B cell (primary cell): ENCODE measurements at places on chromosomes 2 and 18. TPM values are rescaled to one million over a fixed set of nuclear protein-coding genes. Genes with fewer than 3 reads are reported as not detected.

Gene MAP3K19
- total RNA-seq, result not detected in 2 replicates

Gene NEURL3
- total RNA-seq, result not detected in 2 replicates

Gene INPP5D
- 444 and 466 TPM in 2 replicates for total RNA-seq

Gene UCN
- total RNA-seq, result 2.7 and 3.6 TPM in 2 replicates

Gene C1QL2
- not detected in 2 replicates for total RNA-seq

Gene DPP10
- not detected in 2 replicates for total RNA-seq

Gene CD28
- total RNA-seq, result 0.10 and 0.37 TPM in 2 replicates

Gene UBR3
- 54.6 and 58.1 TPM in 2 replicates for total RNA-seq

Gene MPP4
- not detected in 2 replicates for total RNA-seq

Gene TEKT4
- not detected in 2 replicates for total RNA-seq

Gene CROCC2
- total RNA-seq, result not detected in 2 replicates

Gene SKOR2
- total RNA-seq, result not detected in 2 replicates

Gene ALPI
- not detected in 2 replicates for total RNA-seq

Gene TUBA3E
- total RNA-seq, result not detected in 2 replicates

Gene SFXN5
- total RNA-seq, result 16.9 and 17.8 TPM in 2 replicates

Gene DSG4
- total RNA-seq, result not detected in 2 replicates

Gene CNDP1
- total RNA-seq, result 0.51 and 0.57 TPM in 2 replicates

Gene NPHP1
- total RNA-seq, result 1.6 and 2.4 TPM in 2 replicates

Gene ALK
- not detected in 2 replicates for total RNA-seq

Gene CACNB4
- total RNA-seq, result 1.1 and 1.4 TPM in 2 replicates

Gene MC5R
- not detected in 2 replicates for total RNA-seq

Gene MALL
- not detected in 2 replicates for total RNA-seq

Gene GREB1L
- total RNA-seq, result not detected in 2 replicates

Gene TEX44
- not detected in 2 replicates for total RNA-seq

Gene REG1A
- total RNA-seq, result not detected in 2 replicates

Gene CDH7
- total RNA-seq, result not detected in 2 replicates

Gene PLEK
- 39.9 and 41.5 TPM in 2 replicates for total RNA-seq

Gene CAVIN2
- total RNA-seq, result not detected in 2 replicates

Gene TFCP2L1
- total RNA-seq, result 0.05 TPM in 1 of 2 replicates, not detected in the other

Gene CHN1
- total RNA-seq, result 0.95 and 1.4 TPM in 2 replicates

Gene RBM43
- total RNA-seq, result 8.4 and 9.0 TPM in 2 replicates

Gene ST6GAL2
- not detected in 2 replicates for total RNA-seq

Gene POMC
- total RNA-seq, result 3.4 and 4.3 TPM in 2 replicates

Gene LYPD6B
- 1.2 and 1.5 TPM in 2 replicates for total RNA-seq

Gene CIB4
- total RNA-seq, result not detected in 2 replicates

Gene KLHL41
- 0.19 and 0.27 TPM in 2 replicates for total RNA-seq

Gene SCN2A
- 0.22 and 0.44 TPM in 2 replicates for total RNA-seq

Gene FRZB
- 0.10 TPM in 1 of 2 replicates, not detected in the other for total RNA-seq

Gene PSMA8
- total RNA-seq, result 0.91 and 1.0 TPM in 2 replicates

Gene GAL3ST2
- total RNA-seq, result 0.51 TPM in 1 of 2 replicates, not detected in the other

Gene EML4
- total RNA-seq, result 134 and 138 TPM in 2 replicates

Gene CD8B
- total RNA-seq, result 0.46 TPM in 1 of 2 replicates, not detected in the other

Gene ADCYAP1
- total RNA-seq, result not detected in 2 replicates

Gene STARD6
- not detected in 2 replicates for total RNA-seq

Gene LBX2
- 0.97 and 2.0 TPM in 2 replicates for total RNA-seq

Gene E2F6
- 10.0 and 10.1 TPM in 2 replicates for total RNA-seq

Gene ZC3H8
- total RNA-seq, result 26.0 and 27.2 TPM in 2 replicates

Gene LAMA1
- not detected in 2 replicates for total RNA-seq

Gene CAPN14
- 6.0 and 7.8 TPM in 2 replicates for total RNA-seq

Gene DSEL
- 0.32 and 0.37 TPM in 2 replicates for total RNA-seq
